ENCODE measurements at places on chromosomes 2 and 18. TPM values are rescaled to one million over a fixed set of nuclear protein-coding genes. Genes with fewer than 3 reads are reported as not detected.

The HOXD4 gene
- 5.9 TPM for total RNA-seq

The CD207 gene
- total RNA-seq: not detected

The IL36G gene
- total RNA-seq: not detected

The HOXD10 gene
- total RNA-seq: 1.8 TPM

The DNAJC5G gene
- total RNA-seq: not detected

GRCh38 chr2:138827426-138828054 is 47.4 kb upstream of the NXPH2 start:
- DNase-seq: no peak

DNA sequence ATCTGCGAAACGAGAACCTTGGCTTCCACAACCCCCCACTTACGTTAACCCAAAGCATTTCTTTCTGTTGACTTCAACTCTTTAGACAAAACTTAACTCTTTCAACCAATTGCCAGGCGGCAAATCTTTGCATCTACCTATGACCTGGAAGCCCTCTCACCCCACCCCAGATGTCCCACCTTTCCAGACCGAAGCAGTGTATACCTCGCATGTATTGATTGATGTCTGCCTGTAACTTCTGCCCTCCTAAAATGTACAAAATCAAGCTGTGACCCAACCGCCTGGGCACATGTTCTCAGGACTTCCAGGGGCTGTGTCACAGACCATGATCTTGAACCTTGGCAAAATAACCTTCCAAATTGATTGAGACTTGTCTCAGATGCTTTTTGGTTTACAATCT is 12.3 kb downstream of the AQP12B start:
- DNase-seq: no peak

GRCh38 chr2:160432633-160433032 is 61.0 kb downstream of the RBMS1 start:
- no peak for DNase-seq

DNA sequence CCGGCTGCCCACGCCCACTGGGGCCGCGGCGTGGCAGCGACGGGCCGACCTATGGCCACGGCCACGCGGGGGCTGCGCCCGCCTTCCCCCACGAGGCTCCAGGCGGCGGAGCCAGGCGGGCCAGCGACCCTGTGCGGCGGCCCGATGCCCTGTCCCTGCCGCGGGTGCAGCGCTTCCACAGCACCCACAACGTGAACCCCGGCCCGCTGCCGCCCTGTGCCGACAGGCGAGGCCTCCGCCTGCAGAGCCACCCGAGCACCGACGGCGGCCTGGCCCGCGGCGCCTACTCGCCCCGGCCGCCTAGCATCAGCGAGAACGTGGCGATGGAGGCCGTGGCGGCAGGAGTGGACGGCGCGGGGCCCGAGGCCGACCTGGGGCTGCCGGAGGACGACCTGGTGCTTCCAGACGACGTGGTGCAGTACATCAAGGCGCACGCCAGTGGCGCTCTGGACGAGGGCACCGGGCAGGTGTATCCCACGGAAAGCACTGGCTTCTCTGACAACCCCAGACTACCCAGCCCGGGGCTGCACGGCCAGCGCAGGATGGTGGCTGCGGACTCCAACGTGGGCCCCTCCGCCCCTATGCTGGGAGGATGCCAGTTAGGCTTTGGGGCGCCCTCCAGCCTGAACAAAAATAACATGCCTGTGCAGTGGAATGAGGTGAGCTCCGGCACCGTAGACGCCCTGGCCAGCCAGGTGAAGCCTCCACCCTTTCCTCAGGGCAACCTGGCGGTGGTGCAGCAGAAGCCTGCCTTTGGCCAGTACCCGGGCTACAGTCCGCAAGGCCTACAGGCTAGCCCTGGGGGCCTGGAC is 253.2 kb downstream of the GLI2 start:
- no peak for DNase-seq

DNA sequence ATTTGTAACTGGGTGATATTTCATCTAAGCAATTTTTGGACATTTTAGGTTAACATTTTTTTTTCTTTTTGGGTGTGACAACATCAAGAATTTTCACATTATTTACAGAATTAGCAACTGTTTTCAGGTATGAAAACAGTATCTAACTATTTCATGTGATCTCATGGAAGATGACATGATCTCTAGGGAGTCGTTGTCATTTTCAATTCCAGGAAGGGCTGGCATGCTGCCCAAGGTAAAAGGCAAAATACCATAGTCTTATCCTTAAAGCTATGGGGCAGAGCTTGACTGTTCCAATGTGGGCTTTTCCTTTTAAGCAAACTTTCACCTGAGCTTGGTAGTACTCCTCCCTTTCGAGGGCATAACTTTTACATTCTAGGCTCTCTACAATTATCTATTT is 443.7 kb downstream of the DSEL start:
- no peak for DNase-seq

DNA sequence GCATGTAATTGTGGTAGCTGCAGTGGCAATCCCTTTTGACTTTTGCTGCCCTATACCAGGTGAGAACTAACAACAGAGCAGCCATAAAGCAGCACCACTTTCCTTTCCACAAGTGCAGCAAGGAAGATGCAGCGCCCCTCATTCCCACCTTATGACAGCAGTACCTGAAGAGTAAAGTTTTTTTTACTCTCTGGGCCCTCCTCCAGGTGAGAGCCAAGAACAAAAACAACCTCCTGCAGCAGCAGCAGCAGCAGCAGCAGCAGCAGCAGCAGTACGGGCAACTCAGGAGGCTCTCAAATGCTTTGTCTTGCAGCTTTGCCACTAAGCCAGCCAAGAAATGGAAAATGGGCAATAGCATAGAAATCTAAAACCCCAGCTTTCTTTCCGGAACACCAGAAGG is 397.5 kb downstream of the FIGN start:
- DNase-seq: no peak

GRCh38 chr18:76317136-76317535 is 177.9 kb downstream of the ZNF516 start:
- DNase-seq: no peak

DNA sequence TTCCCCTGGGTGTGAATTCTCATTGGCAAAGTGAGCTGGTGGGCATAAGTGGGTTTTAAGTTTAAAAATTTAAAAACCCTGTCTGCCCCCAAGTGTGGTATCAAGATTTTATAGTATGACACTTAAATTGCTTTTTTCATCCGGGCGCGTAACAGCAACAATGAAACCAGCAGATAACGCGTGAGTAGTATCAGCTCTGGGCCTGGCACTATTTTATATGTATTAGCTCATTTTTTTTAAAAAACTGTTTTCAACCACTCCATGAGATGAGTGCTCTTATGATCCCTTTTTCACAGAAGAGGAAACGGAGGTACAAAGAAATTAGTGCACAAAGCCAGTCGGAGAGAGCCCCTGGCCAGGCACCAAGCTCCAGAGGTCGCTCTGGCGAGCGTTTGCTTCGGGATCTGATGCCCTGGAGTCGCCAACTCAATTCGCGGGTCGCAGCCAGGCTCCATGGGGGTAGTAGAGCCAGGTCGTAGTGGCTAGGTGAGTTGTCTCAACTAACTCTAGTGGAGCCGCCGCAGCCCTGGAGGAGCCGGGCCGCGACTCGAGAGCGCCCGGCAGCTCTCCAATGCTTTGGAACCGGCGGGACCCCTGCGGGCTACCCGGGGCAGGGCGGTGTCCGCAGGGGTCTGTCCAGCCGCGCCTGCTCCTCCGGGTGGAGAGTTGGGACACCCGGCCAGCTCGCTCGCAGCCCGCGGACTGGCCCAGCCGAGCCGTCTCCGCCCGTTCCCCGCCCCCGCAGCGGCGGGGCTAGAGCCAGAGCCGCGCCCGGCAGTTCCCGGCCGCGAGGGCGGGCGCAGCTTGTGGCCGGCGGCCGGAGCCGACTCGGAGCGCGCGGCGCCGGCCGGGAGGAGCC is at the start of gene IL1R1:
Gene IL1R1, plus strand, starts transcription at position 777 of the 859 bp plus-strand sequence. CDS start 14,979 bp downstream, outside the sequence.
- peak; percentile 80 for DNase-seq

- no peak for DNase-seq
Observed at GRCh38 chr2:953975-954686, 3.5 kb downstream of the SNTG2 start.
